Glomerular endothelial cell (primary cell): ENCODE measurements at places on chromosomes 7 and 10. TPM values are rescaled to one million over a fixed set of nuclear protein-coding genes. Genes with fewer than 3 reads are reported as not detected.

TMEM196 gene
- not detected in 2 replicates for total RNA-seq

CRTAC1 gene
- 0.92 and 1.6 TPM in 2 replicates for total RNA-seq

CCDC7 gene
- total RNA-seq = 2.4 and 4.4 TPM in 2 replicates

SPDYE11 gene
- not detected in 2 replicates for total RNA-seq

PLAC9 gene
- 0.93 TPM in 1 of 2 replicates, not detected in the other for total RNA-seq

FGL2 gene
- not detected in 2 replicates for total RNA-seq

NACAD gene
- total RNA-seq = 7.3 and 7.9 TPM in 2 replicates

TMEM225B gene
- total RNA-seq = not detected in 2 replicates

INPP5F gene
- 21.3 and 21.6 TPM in 2 replicates for total RNA-seq

PDE1C gene
- 1.9 and 2.6 TPM in 2 replicates for total RNA-seq

DNA sequence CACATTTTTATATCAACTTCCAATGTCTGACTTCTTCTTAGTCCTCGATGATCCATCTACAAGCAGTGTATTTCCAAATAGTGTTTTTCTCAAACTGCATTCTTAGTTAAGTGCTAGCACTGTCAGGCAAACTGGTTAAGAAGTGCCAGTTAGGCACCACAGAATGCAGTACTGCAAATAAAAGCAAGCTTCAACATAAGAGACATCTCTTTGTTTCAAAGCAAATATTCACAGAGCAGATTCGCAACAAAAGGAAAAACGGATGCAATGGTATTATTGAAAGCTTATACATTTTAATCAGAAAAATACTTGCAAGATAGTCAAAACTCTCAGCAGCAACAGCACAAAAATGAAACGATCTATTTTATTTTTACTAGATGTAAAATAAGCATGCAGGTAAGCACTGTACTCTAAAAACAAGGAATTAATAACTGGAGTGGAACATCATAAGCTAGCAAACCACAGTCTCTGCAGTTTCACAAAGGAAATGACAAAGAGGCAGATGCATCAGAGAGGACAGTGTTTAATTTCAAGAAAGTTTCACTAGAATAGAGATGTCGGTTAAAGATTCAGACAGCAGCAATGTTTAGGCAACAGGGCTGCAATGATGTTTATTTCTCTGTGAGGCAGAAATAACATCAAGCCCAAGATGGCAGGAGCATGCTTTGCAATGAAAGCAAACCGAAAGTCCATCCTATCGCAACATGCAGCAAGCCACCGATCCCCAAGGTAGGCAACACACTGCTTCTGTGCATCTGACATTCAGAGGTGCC is 82.0 kb downstream of the FGFR2 start:
- DNase-seq = no peak

GRCh38 chr10:88195841-88196240 is 332.4 kb downstream of the PTEN start:
- DNase-seq = no peak

GRCh38 chr7:3616306-3616705 is 315.3 kb downstream of the SDK1 start:
- no peak for DNase-seq

DNA sequence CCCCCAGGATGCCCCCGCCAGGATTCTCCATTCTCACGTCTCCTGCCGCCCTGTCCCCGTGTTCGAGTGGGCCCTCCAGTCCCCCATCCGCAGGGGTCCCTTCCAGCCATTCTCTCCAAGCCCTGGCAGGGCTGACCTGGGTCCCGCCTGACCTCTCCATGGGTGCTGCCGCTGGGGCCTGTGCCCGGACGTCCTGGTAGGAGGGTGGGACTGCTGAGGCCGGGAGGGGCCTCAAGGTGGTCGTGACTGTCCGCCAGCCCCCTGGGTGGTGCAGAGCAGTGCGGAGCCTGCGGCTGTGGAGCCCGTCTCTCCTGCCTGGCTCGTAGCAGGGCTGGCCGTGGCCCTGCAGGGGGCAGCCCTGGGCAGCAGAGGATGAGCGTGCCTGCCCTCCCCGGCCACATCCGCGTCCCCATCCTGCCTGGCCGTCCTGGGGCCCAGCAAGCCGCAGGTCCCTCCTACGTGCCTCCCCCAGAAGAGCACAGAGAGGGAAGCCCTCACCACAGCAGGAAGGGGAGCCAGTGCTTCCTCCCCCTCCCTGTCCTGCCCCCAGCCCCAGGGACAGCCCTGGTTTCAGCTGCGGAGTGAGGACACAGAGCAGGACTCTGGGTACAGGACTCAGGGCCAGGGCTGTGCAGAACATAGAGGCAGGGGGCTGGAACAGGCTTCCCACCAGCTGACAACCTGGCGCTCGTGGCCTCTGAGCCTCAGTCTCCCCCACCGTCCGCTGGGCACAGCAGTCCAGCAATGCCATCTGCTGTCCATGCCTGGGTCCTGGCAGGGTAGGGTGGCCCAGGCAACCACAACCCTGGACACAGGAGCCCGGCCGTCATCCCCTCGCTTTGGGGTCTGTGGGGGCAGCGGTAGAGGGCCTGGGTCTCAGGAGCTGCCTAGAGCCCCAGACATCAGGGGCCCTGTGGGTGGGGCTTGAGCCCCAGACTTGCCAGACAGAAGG is 1.5 kb upstream of the GRIFIN start:
- no peak for DNase-seq

DNA sequence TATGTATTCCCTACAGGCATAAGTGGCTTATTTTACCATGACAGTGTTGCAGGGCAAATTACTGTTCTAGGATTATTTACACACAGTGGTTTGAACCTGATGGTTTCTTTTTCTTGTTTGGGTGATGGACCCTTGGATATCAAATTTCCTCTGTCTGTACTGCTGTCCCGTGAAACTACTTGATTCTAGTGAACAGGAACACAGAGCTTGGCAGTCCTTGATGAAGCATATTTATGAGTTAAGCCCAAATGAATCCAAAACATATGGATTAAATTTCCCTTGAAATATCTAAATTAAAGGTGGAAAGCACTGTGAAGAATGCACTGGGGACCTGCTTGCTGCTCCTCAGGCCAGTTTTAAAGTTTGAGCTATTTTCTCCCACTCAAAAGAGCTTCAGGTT is 635.3 kb downstream of the INHBA start:
- DNase-seq = no peak

GRCh38 chr7:12889391-12889790 is 202.0 kb downstream of the ARL4A start:
- DNase-seq = no peak

- DNase-seq = no peak
Observed at GRCh38 chr10:102408728-102409603, 9.6 kb downstream of the PSD start.

- no peak for DNase-seq
Observed at GRCh38 chr10:35308809-35309208, 27.5 kb upstream of the CCNY start.

DNA sequence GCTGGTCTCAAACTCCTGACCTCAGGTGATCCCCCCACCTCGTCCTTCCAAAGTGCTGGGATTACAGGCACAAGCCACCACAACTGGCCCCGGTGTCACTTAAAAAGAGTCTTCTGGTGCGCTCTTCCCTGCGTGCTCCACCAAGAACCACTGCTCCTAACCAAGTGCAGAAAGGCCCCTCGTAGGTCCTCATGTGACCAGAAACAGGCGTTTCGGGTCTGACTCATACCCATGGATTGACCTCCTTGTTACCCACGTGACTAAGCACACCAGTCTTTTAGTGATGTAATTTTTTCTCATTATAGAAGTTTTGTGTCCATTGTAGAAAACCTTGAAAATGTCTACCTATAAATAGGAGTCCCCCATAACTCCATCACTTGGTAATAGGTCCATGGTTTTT is 13.9 kb downstream of the FKBP6 start:
- no peak for DNase-seq

GRCh38 chr10:77070346-77070745 is 567.3 kb downstream of the KCNMA1 start:
- DNase-seq = no peak

DNA sequence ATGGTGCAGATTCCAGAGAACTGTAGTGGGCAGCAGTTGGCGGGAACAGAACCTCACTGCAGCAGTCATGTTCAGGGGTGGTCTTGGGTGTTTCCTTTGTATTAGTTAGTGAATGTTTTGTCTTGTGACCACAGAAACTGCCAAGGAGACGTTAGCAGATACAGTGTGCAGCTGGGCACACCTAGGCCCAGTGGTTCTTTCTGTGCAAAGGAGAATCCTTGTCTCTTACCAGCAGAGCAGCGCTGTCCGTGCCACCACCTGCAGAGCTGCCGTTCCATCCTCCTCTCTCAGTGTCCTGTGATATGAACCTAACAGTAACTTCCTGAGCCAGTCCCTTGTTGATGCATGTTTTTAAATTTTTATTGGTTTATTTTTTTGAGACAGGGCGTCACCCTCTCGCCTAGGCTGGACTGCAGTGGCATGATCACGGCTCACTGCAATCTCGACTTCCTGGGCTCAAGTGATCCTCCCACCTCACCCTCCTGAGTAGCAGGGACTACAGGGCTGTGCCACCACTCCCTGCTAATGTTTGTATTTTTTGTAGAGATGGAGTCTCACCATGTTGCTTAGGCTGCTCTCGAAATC is 60.6 kb downstream of the WDR37 start:
- DNase-seq = no peak

DNA sequence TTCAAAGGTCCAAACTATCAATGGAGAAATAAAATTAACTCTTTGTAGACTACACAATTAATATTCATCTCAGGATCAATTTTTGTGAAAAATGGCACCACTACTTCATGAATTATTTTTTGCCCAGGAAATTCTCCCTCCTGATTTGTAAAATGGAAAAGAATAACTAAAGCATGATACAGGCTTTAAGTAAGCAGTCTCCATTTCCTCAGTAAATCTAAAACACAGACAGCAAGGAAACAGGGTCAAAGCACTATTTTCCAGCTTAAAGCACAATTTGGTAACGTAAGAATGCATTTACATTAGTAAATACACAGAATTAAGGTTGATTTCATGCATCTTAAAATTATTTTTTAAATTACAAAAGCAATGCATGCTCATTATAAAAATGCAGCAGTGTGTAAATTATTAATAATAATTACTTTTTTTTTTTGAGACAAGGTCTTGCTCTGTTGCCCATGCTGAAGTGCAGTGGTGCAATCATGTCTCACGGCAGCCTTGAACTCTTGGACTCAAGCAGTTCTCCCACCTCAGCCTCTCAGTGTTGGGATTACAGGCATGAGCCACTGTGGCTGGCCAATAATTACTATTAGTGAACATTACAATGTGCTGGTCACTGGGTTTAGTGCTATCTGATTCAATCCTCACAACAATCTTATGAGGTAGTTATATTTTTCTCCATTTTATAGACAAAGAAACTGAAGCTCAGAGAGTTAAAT is 26.1 kb upstream of the VCL start:
- no peak for DNase-seq

DNA sequence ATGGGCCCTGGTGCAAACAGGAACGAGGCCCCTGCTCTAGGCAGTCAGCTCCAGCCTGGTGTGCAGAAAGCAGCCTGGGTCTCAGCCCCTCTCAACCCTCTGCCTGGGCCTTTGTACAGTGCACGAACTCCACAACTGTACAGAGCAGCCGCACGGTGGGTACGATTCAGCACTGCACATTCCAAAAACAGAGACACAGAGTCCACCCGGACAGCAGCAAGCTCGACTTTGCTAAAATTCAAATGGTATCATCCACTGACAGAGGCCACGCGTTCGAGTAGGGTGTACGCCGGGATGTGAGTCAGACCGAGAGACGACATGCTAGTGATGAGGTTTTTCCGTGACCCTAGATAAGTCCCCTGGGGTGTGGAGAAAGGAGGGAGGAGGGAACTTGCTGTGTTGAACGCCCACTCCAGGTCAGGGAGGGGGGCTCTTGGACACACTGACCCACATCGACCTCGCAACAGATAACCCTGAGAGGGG is 65.6 kb upstream of the PDGFA start:
- DNase-seq = no peak

- DNase-seq = no peak
Observed at GRCh38 chr10:24382979-24383663, 174.2 kb downstream of the KIAA1217 start.
